Activated T-cell treated with anti-CD3 and anti-CD28 coated beads for 4 hours (primary cell): ENCODE measurements at places on chromosomes 1 and 21.

GRCh38 chr1:29597861-29598260, 361.5 kb downstream of the PTPRU start:
- no peak for DNase-seq

- DNase-seq, result no peak
Observed at GRCh38 chr1:7247791-7248548, 462.7 kb downstream of the CAMTA1 start.

DNA sequence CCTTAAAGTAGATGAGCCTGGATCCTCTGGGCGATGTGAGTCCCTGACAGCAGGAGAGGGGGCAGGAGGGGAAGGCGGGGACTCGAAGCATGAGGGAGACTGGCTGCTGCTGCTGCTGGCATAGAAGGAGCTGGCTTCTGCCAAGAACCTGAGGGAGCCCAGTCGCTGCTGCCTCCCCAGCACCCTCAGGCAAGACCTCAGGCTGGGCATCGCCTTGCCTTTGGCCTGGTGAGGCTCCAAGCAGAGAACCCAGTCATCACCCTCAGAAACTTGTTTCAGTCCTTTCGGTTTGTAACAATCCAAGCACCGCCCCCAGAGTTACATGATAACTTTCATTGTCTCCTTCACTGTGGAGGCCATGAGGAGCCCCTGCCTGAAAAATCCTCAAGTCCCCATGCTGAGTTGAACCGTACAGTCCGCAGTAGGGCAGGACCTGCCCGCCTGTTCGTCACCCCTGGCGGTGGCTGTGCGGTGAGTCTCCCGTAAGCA, 38.8 kb downstream of the POFUT2 start:
- no peak for DNase-seq

- DNase-seq, result no peak
Observed at GRCh38 chr1:151312411-151312810, 14.8 kb downstream of the PI4KB start.

GRCh38 chr1:228464487-228464983, 22.6 kb upstream of the RNF187 start:
- DNase-seq, result peak; percentile 69

- DNase-seq, result no peak
Observed at GRCh38 chr1:162264108-162264507, 112.5 kb downstream of the SPATA46 start.

DNA sequence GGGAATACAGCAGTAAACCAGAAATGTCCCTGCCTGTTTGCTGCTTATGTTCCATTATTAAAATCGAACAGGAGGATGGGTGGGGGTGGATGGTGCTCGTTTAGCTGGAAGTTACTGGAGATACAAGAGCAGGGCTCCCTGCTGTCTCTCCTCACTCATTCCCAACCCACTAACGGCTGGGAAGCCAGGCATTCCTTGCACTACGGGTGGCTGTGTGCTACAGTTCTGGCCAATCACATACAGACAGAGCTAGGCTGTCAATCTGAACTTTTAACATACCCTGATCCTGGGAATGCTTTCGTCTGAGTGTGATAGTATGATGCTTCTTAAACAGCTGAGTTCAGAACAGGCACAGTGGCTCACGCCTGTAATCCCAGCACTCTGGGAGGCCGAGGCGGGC, 7.0 kb downstream of the SIPA1L2 start:
- DNase-seq, result no peak

GRCh38 chr1:225329041-225329440, 98.8 kb downstream of the LBR start:
- no peak for DNase-seq

GRCh38 chr1:228008391-228009115, 1.8 kb downstream of the WNT3A start:
- DNase-seq, result no peak

GRCh38 chr1:158286487-158286886, 3.2 kb upstream of the CD1C start:
- no peak for DNase-seq

DNA sequence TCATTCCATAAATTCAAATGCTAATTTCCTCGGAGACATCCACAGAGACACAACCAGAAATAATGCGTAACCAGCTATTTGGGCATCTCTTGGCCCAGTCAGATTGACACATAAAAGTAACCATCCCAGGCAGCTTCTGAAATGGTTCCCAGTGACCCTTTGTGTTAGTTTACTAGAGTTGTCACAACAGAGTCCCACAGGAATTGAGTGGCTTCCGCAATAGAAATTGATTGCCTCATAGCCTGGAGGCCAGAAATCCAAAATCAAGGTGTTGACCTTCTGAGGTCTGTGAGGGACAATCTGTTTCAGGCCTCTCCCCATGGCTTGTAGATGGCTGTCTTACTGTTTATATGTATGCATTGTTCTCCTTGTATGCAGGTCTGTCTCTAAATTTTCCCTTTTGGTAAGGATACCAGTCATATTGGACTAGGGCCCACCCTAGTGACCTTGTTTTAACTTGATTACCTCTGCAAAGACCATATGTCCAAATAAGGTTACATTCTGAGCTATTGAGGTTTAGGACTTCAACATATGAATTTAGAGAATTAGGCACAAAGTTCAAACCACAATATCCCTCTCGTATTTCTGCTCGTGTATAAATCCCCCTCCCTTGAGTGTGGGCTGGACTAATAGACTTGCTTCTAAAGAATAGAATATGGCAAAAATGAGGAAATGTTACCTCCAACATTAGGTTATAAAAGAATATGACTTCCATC, 78.2 kb upstream of the FGGY start:
- no peak for DNase-seq

GRCh38 chr21:29231756-29232529, 66.8 kb upstream of the BACH1 start:
- DNase-seq, result no peak

DNA sequence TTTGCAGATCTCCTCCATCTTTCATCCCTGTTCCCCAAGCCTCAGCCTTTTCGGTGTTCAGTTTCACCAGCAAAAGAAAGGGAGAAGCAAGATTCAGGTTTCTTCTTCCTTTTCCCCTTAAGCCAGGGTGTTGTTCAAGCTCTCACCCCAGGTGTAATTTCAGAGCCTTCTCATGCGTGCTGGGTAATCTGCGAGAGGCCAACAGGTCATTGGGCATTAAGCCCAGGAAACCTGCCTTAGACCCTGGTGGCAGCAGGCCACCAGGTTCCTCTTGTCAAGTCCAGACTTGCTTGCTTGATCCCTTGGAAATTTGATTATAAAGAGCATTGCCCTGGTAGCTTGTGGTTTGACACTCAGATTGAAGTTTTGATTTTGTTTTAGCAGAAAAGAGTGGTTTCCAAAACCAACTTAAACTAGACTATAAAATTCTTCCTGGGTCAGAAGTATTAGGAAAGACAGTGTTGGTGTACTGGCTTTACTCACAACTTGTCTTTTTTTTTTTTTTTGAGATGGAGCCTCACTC, 6.9 kb downstream of the AKR1A1 start:
- no peak for DNase-seq

- DNase-seq, result no peak
Observed at GRCh38 chr1:206563367-206564207, 48.7 kb downstream of the EIF2D start.

DNA sequence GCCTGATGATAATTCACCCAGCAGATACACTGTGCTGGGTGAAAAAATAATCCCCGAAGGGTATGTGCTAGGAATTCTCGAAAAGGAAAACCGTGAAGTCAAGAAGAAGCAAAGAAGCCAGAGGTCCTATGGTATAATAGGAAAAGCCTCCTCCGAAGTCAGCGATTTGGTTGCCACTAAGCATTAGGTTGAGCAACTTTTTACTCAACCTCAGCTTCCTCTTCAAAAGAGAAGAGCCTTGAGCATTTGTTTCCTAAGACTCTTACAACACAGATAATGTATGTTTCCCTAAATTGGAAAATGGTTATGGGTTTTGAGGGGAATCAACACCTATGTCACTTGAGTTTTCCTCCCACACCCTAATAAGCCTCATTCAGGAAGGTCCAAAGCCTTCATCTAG, 21.3 kb upstream of the MNDA start:
- no peak for DNase-seq

DNA sequence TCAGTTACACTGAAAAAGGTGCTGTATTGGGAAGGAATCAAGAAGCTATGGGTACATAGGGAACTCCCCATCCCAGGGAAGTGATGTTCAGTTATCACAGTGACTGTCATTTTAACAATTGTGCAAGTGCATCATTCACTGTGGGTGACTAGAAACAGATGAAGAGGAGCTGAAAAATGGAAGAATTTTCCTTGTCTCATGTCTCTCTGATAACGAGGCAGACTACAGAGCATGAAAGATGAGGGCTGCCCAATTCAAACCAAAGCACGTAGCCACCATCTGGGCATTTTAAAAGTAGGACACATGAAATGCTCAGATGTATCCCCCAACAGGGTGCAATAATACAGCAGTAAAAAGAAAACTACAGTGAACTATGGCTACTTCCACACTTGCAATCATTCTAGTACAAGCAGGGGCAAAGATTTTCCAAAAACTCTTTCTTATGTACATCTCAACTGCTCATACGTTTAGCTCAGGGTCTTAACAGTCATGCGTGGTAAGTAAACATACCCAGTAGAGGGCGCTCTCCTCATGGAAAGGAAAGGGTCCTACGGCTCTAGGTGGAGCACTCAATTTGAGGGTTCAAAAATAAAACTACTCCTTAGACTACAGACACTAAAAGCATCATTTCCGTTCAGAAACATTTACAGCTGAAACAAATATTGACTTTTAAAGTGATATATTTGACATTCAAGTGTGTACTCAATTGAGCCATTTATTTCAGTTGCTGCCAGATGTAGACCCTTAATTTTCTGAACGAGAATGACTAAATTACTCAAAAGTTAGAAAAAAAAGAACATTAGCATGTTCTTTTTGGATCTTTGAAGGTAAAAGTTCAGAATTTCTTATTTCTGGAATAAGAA, 143.2 kb downstream of the KCTD3 start:
- no peak for DNase-seq

GRCh38 chr1:192555399-192555798, 20.2 kb upstream of the RGS1 start:
- DNase-seq, result no peak

DNA sequence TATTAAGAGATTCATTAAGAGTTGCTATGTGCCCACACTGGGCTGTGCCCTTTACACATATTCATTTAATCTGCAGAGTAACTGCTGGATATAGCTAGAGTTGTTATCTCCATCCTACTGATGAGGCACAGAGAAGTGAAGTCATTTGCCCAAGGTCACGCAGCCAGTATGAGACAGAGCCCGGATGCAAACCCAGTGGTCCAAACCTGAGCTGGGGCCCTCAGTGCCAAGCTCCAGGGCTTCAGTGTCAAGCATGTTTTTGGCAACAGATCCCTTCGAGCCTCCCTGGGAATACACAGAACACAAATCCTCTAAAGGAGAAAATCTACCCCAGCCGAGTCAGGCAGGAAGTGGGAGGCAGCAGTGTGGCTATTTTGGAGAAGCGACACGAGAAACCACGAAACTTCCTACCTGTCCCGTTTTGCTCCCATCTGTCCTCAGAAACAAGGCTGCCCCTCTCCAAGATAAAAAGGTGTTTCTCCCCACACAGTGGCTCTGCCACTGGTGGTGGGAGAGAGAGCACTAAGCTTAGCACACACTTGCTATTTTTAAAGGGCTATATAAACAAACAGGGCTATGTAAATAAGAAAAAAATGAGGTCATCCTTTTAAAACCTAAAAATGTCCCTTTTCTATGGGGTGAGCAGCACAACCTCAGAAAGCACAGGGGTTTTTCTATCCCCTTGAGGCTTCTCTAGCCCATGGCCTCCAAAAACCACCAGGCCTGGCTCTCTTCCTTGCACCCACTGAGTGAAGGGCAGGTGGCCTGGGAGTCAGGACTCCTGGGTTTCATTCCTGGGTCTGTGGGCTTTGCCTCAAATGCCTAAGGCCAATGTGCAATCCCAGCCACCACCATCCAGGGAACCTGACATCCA, 138.6 kb upstream of the EDN2 start:
- no peak for DNase-seq
